ENCODE measurements at places on chromosomes 6 and 20.

DNA sequence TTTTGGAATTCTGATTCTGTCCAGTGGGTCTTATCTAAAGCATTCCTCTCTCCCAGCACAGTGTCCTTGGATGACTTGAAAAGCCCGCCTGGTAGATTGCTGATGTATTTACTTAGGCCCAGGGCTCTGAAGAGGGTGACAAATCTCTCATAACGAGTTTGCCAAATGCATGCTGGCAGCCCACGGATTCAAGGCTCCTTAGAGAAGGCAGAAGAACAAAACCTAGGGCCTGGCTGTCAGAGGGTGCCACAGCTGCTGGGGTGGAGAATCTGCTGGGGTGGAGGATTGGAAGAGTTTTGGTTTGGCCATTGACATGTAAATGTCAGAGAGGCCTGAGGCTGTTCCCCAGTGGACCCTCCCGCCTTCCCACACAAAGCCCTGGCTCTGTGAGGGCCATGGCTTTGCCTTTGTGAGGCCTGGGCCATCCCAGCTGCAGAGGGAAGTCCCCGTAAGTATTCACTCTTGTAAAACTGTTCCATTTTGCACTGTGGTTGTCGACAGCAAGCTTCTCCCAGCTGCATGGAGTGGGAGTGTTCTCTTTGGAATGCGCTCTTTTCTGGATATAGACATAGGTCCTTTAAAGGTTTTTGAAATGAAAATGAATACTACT, 50.3 kb downstream of the ANKRD6 start:
- no peak for DNase-seq

- DNase-seq, result no peak
These were observed 11.1 kb downstream of the NRN1 start for GRCh38 chr6:5995658-5995948.

DNA sequence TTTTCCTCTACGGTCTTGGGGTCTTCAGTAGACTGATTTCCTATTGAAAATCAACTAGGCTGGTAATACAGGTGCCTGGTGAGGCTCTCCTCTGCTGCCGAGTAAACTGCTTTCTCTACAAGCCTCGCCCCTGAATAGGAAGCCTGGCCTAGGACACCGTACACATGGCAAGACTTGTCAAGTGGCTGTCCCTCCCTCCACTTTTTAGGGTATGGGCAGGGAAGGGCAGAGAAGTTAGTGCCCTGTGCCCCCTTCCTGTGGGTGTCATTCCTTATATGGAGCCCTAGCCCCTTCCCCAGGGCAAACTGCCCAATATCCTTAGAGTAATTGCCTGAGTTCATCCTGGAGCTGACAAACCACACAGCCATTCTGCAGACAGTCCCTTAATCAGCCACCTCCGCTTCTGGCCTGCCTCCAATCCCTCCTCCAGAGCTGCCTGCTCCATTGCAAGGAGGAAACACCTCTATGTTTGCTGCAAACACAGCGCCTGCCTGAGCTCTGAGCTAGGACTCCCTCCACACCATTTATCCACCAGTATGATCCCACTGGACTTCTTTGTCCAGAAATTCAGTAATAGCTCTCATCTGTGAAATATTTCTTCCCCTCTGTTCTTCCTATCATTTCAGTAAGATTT, 93.1 kb downstream of the CHD6 start:
- DNase-seq, result no peak

GRCh38 chr20:62361799-62362589, 5.1 kb downstream of the LAMA5 start:
- no peak for DNase-seq

DNA sequence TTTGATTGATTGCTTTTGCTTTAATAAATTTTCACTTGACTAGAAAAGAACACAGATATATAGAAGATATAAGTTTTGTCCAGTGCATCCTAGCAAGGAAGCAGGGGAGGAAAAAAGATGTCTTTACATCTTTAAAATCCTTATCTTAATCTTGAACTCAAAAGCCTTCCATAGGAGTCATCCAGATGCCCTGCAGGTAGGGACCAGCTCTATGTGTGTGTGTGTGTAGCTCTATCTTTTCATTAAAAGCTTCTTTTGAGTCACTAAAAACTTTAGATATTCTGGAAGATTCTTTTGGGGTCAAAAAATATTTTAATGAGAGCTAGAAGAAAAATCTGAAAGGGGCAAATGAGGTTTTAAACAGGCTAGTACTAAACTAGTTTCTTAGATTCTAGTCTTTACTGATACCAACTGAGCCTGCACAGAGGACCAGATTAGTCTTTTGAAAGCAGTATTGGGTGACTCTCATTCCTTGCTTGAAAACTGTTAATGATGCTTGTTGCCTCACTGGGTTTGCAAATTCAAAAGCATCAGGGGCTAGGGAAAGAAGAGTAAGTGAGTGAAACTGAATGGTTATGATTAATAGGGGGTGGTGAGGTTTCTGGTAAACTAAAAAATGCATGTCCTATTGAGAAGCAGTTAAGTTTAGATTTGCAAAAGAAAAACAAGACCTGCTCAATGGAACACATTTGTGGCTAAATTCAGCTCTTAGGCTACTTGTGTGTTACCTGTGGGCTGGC, 40.6 kb upstream of the JAG1 start:
- DNase-seq, result no peak

DNA sequence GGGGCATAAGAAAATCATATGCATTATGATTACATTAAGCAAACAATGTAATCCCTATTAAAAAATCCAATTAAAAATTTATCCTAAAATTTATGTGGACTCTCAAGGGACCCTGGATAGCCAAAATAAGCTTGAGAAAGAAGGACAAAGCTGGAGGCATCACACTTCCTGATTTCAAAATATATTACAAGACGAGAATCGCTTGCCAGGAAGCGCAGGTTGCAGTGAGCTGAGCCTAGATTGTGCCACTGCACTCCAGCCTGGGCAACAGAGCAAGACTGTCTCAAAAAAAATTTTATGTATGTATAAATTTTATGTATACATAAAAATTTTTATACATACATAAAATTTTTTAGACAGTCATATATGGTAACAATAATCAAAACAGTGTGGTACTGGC, 48.5 kb upstream of the GCNT2 start:
- DNase-seq, result no peak

GRCh38 chr20:63005365-63005861, 1.4 kb downstream of the BHLHE23 start:
- DNase-seq, result no peak

DNA sequence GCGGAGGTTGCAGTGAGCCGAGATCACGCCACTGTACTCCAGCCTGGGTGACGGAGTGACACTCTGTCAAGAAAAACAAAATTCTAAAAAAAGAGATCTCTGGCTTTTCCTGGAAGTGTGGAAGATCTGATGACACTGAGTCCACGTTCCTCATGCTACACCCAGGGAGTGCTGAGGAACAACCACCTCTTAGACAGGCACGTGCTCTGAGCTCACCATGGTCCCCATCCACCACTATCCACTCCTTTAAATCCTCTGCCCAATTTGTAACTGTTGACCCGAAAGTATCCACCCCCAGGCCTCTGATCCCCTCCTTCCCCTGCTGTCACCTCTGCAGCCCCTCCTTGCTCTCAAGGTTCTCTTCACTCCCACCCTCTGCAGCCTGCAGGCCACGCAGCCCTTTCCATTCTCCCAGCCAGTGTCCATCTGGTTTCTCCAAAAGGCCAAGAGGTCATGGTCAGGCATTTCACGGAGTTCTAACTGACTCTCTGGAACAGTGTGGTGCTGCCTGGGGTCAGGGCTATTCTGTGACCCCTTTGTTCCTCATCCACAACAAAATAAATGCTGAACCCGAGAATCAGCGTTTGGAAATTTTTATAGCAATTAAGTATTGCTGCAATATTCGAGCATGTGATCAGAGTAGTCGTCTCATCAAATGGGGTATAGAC, 88.8 kb downstream of the ATP9A start:
- no peak for DNase-seq

GRCh38 chr6:155128977-155129376, 133.9 kb downstream of the TIAM2 start:
- DNase-seq, result no peak

- DNase-seq, result no peak
These were observed 1.7 kb upstream of the TREM1 start for GRCh38 chr6:41288030-41288753.

- no peak for DNase-seq
These were observed 1.6 kb downstream of the UTRN start for GRCh38 chr6:144286503-144287393.

GRCh38 chr6:129936329-129937165, 75.4 kb upstream of the TMEM244 start:
- no peak for DNase-seq

DNA sequence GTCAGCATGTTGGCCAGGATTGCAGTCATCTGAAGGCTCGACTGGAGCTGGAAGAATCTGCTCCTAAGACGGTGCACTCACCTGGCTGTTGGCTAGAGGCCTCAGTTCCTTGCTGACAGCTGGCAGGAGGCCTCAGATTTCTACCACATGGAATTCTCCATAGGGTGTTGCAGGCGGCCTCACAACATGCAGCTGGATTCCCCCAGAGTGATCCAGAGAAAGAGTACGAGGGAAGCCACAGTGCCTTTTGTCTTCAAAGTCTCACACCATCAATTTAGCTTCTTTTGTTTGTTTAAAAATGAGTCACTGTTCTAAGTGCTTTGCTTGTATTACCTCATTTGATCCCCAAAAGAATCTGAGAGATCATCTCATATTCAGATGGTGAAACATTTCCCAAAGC, 65.5 kb upstream of the FYN start:
- DNase-seq, result no peak

DNA sequence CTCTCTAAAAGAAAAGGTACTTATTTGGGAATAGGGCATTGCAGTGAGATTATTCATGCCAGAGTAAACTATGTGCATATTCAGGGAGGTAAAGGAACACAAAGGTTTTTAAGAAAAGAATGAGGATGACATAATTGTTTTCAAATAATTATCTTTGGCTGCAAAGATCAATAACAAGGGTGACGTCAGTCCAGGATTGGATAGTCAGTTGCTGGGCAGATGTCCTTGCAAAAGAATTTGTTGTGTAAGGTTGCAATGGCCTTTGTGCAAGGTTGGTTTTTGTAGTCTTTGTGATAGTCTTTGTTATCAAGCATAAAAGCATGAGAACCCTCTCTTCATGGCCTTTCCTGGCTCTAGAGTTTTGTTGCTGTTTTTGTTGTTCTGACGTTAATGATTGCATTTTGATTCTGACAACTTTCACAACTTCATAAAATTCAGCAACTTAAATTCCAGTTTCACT, 17.7 kb downstream of the LOC128125822 start:
- DNase-seq, result no peak

DNA sequence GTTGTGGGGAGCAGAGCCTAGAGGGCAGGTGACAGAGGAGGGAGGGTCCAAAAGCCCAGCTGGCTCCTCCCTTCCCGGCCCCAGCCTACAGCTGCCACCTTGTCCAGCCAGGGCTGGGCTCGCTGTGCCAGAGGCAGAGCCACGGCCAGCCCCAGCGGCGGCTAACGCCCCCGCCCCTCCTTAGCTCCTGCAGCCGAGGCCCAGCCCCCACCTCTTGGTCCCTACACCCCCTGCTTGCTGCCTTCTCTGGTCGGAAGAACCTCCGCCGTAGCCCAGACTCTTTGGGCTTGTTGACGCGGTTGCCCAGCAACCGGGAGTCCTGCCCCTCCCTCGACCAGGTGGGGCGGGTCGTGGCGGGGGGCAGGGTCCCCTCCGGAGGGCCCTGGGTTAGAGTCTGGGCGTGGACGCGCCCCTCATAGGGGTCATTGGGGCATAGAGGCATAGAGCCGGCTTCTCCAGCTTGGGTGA, 521 bp upstream of the LKAAEAR1 start:
- DNase-seq, result no peak

- no peak for DNase-seq
These were observed 126.3 kb downstream of the CARMIL1 start for GRCh38 chr6:25405442-25405841.

DNA sequence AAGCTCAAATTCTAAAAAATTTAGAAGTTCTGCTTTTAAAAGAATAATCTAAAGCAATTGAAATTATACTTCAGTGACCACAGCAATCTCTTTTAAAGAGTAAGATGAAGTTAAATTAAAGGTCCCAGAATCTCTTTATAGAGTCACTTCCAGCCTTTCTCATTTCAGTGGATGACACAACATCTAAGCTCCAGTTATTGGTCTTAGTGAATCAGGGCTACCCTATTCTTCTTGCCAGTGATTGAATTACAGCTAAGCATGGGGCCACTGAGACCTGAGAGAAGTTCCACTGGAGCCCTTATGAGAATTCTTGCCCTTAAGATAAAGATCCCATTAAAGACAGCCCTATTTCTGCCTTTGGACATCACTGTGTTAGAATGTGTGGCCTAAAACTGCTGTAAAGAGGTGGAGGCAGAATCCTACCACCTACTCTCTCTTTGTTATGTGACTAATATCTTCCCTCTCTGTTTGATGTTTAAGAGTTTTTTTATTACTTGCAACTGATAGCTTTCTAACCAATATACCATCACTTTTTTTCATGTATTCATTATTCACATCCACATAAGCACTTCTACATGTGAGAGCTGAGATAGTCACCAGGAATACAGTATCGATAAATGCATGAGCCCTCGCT, 128.6 kb downstream of the UNC5CL start:
- DNase-seq, result no peak

GRCh38 chr6:156557251-156557910, 219.8 kb upstream of the ARID1B start:
- DNase-seq, result no peak

DNA sequence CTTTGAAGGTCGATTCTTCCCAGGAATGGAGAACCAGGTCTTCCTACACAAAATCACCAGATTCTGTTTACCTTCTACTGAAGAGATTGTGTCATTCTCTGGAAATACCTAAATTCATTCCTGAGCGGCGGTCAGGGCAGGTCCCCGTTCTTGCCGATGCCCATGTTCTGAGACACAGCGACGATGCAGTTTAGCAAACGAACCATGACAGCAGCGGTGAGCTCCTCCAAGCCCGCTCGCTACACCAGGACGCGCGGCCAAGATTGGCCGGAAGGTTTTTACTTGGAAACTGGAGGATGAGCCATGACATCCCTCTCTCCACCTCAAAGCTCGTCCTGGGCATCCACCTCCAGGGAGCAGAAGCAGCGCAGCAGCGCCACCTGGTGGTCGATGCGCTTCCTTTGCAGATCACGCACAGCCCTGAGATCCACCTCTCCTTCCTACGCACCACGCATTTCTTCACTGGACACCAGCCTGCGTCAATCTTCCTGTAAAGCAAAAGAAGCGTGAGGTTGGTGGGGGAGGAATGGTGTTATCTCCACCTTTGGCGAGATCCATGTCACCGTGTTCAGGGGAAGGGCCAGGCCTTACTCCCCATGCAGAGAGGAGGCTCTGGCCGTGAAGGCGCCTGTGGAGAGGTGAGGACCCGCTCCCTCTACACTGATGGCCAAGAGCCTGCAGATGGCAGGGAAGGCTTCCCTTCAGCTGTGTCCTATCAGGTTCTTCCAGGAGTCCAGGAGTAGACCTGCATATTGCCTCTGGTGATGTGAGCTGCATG, 9.9 kb upstream of the HLA-B start:
- peak; percentile 78 for DNase-seq

DNA sequence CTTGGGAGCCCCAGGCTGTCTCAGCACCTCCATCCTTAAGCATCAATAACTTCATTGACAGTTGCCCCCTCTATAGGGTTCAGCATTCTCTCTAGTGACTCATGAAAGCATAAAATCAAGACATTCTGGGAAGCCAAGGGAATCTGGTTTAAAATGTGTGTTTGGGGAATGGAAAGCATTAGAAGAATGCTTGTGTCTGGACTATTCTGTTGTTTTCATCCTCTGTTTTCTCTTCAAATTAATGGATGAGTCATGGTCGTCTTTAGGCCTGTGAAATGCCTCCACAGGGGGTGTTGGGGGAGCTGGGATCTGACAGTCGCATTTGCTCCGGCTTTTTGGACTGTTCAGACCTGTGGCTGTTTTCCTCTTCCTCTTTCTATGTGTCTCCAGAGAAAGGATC, 279.7 kb downstream of the CDC5L start:
- DNase-seq, result no peak
